ENCODE measurements at places on chromosomes 11 and 22. TPM values are rescaled to one million over a fixed set of nuclear protein-coding genes. Genes with fewer than 3 reads are reported as not detected.

GRCh38 chr11:121194731-121195596 lies 93.9 kb downstream of the TECTA start:
- DNase-seq = no peak

Gene GGTLC3
- not detected for total RNA-seq

Gene OR5P2
- not detected for total RNA-seq

DNA sequence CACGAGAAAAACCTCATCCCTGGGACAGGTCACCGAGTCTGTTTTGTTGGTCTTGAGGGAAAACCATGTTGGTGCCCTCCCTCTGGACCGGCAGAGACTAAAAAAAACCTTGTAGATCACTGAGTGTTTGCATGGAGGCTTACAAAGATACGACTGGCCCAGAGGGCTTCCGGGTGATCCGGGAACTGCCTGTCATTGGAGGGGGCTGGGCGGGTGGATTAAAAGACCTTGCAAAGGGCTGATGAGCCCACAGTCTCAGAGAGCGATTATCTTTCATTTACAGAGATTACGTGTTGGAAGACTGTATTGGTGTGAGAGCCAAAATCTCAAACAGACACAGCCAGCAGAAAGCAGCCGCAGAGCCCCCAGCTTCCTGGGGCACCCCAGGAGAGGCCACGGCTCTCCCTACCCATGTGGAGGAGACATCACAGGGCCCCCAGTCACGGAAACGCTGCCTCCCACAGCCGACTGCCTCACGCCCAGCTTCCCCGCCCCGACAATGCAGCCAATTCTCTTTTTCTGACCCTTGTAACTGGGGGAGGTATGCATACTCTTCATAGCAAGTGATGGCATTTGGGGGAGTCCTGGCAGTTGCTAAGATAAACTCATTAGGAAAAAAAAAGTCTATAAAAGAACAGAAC lies 426.4 kb downstream of the CTTN start:
- no peak for DNase-seq

- DNase-seq = no peak
These were observed 101.6 kb downstream of the CCDC81 start for GRCh38 chr11:86476109-86476861.

Gene RNF26
- 28.9 TPM for total RNA-seq

Gene ART1
- total RNA-seq = not detected
